ENCODE measurements at places on chromosomes 3 and 15.
A peak's percentile ranks its signal among the peaks of the same experiment; 100 is the strongest.

DNA sequence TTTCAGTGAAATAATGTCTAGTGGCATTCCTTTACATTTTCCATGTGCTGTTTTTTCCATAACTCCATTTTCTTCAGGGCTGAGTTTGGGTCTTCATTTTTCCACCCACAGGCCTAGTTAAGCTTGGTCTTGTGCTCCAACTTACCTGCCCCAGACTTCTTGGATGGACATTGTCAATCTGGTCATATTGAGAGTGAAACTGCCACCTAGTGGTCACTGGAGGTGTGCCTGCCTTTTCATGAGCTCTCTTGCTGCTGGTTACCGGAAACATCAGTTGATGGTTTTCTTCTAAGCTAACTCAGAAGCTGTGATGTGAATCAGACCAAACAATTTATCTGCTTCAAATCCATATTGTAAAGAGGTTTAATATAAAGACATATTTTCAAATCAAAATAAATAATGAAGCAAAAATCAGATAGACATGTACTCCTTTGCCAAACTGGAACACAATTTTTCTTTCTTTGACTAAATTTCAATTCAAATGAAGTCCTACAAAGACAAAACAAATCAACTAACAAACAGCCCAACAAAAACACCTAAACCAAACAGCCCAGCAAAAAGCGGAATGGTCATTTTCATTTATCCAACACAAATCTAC lies 135.1 kb upstream of the RASGRP1 start:
- no peak for DNase-seq

GRCh38 chr3:173553635-173554280 lies 156.2 kb downstream of the NLGN1 start:
- peak; percentile 16 for DNase-seq

- no peak for DNase-seq
Observed at GRCh38 chr3:188916934-188917401, 254.8 kb upstream of the TPRG1 start.

DNA sequence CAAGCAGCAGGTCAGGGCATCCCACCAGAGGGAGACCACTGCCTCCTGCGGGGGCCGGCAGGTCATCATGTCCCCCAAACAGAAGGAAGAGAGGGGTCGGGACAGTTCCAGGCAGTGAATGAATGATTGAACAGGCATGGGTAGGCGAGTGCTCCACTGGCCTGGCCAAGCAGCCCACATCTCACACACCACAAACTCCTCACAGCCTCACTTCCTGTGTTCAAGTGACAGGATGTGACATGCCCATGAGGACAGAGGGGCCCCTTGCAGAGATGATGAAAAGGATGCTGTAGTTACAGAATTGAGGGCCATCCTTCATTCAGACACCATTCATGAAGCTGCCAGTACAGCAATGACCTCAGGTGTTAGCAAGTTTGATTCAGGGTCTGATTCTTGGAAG lies 3.7 kb downstream of the IQSEC1 start:
- no peak for DNase-seq

Measured in renal cortex interstitium (tissue), 15 donors.